Frontal cortex (tissue), 4 donors: ENCODE measurements at places on chromosomes 6 and 20. TPM values are rescaled to one million over a fixed set of nuclear protein-coding genes. Genes with fewer than 3 reads are reported as not detected.
A peak's percentile ranks its signal among the peaks of the same experiment; 100 is the strongest.

SLC24A3 gene
- 13.5 TPM for total RNA-seq

DNA sequence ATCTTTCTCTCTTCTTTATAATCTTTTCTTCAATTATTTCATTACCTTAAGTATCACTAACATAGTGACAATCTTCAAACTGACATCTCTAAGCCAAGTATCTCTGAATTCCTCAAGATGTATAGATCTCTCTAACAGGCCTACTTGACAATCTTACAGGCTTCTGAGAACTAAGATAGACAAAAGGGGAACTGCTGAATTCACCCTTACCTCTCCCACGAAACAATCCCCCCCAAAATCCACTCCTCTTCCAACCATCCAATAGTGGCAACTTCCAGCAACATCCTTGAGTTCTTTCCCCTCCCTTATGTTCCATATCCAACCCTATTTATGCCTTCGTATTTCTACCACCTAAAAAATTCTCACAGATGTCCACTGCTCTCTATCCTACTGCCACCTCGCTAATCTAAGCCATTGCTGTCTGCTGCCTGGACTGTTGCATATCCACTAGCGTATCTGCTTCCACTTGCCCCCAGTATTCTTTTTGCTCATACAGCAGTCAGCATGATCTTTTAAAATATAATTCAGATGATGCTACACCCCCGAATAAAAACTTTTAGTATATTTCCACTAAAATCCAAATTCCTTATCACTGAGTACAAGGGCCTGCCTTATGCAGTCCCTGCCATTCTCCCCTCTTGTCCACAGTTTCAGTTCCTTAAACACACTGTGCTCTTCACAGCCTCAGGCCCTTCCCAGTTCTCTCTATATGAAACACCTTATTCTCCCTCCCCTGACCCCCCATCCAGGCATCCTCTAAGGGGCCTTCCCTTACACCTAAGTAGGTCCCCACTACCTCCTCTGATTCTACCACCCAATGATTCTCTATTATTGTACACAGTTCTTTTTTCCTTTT, 8.0 kb downstream of the REPS1 start:
- no peak for DNase-seq

MYLK2 gene
- total RNA-seq = 0.82 TPM

DNA sequence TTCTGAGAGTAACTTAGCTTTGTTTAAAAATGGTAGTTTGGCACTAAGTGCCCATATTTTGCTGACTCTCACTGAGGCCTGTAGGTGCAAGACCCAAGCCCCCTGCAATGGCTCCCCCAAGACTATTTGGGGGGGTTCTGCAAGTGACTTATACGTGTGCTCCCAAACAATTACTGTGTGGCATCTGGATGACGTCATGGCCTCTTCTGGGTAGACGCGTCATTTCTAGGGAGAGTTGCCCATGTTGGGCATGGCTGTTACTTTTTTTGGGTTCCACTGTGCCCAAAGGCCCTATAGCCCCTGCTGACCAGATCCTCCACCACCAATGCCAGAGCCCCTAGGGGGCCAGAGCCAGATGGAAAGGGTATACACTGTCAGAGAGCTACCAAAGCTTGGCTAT, 110.3 kb upstream of the MYLIP start:
- DNase-seq = no peak

PACRG gene
- total RNA-seq = 7.3 TPM

ZBTB46 gene
- 22.4 TPM for total RNA-seq

DNA sequence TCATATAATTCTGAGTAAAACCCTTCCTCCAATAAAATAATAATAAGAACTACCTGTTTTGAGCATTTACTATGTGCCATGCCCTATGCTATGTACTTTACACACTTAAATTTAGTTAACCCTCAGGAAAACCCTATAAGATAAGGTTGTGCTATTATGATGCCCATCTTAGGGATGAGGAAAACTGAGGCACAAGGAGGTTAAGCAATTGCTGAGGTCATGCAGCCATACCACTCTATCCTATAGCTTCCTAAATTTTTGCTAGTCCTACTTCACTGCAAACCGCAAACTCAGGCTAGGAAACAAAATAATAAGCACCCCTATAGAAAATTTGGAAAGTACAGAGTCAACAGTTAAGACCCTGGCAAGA, 38.9 kb upstream of the GFOD1 start:
- DNase-seq = no peak

GRCh38 chr20:57594092-57594951, 25.9 kb downstream of the ZBP1 start:
- peak; percentile 74 for DNase-seq

- no peak for DNase-seq
Observed at GRCh38 chr20:38050686-38051085, 17.1 kb downstream of the RPRD1B start.

DNA sequence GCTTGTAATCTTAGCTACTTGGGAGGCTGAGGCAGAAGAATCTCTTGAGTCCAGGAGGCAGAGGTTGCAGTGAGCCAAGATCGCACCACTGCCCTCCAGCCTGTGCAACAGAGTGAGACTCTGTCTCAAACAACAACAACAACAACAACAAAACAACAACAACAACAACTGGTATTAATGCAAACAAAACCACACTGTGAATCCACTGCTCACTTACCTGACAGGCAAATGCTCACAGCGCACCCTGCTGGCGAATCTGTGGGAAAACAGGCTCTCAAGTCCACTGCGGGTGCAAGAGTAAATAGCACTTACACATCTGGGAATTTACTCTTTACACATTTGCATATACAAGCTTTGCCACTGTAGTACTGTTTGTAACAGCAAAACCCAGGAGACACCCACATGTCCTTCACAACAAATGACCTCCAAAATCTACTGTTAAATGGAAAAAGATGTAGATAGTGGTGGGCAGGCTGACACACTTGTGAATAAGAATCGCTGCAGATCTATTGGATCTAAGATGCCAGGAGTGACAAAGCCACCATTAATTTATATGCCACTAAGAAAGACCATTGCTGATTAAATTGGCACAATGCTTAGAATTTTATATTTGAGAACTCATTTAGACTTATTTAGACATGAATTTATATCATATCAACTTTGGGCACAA, 29.3 kb downstream of the NSFL1C start:
- peak; percentile 31 for DNase-seq

DNA sequence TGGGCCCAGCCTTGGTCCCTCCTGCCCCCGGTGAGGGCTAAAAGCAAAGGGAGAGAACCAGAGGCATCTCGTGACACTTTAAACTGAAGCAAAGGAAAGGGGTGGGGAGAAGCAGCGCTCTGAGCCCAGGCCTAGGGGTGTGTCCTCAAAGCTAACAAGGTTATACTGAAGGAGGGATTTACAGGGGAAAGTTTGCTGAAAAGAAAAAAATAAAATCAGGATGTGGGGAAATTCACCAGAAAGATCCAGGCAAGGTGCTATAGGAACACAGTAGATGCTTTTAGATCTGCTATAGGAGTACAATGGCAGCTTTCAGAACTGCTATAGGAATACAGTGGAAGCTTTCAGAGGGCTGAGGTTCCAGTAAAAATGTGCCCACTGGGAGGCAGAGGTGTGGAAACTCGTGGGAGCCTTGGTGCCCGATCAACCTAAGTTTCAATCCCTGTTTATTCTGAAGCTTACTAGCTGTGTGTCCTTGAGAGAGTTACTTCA, at the start of gene COL9A1:
Gene COL9A1, minus strand, starts transcription at position 51 of the 492 bp plus-strand sequence. CDS start 160 bp downstream, outside the sequence.
- DNase-seq = no peak

CD83 gene
- 23.6 TPM for total RNA-seq

DNA sequence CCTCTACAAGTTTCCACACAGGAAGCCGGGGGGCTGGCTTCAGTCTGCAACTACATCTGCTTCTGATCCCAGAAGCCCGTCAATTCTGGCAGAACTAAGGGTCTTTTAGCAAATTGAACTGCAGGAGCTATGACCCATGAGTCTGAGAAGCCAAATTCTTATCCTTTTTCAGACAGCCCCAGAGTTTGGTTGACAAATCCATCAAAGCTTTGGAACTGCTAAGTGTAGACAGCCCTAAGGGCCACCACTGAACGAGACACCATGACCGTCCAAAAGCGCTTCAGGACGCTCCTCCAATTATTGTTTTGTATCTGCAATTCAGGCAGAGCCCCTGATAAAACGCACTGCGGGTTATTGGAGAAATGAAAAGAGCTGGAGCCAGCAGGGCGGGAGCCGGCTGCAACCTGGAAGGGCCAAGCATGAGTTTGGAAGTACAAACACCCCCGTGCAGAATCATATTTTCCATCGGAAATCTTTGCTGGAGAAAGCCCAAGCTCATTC, 67.1 kb downstream of the GNAS-AS1 start:
- DNase-seq = no peak

CRIP3 gene
- total RNA-seq = 4.5 TPM

GRCh38 chr6:22194188-22194921, 102.5 kb downstream of the PRL start:
- DNase-seq = no peak

GRCh38 chr6:36038120-36038876, 10.7 kb downstream of the MAPK14 start:
- DNase-seq = no peak

DNA sequence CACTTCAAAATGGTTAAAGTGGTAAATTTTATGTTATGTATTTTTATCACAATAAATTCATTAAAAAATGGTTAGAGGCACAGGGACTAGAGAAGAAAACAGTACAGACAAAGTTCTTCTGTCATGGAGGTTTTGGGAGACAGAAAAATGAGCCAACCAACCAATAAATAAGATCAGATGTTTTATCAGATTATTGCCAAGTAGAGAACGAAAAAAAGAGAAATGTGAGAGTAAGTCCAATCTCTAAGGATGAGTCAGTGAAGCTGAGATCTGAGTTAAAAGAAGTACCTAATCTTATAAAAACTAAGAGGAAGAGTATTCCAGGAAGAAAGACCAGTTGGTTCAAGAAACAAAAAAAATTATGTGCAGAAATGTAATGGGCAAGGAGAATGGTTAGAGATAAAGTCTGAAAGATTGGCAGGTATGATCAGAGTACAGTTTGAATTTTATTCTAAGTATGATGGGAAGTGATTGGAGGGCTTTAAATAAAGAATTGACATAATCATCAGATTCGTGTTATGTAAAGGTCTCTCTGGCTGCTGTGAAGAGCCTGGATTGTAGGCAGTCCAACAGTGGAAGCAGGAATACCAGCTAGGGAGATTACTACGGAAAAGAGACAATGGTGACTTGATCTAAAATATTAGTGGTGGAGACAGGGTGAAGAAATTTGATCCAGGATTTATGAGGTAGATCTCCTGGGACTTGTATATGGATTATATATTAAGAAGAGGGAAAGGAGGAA, 79.6 kb downstream of the RCAN2 start:
- DNase-seq = no peak

FAM229B gene
- 24.1 TPM for total RNA-seq

- no peak for DNase-seq
Observed at GRCh38 chr20:1741309-1742048, 83.9 kb upstream of the SIRPG start.

BPIFA1 gene
- not detected for total RNA-seq

SDCBP2 gene
- 3.3 TPM for total RNA-seq

- no peak for DNase-seq
Observed at GRCh38 chr6:24356310-24356973, 1.4 kb downstream of the DCDC2 start.

- no peak for DNase-seq
Observed at GRCh38 chr6:29834564-29835436, 7.2 kb downstream of the HLA-G start.

PDE10A gene
- total RNA-seq = 126 TPM

GRCh38 chr6:71533939-71534379, 245.3 kb downstream of the OGFRL1 start:
- no peak for DNase-seq

GRCh38 chr6:28586962-28587745, 61.5 kb downstream of the GPX5 start:
- DNase-seq = no peak

DNA sequence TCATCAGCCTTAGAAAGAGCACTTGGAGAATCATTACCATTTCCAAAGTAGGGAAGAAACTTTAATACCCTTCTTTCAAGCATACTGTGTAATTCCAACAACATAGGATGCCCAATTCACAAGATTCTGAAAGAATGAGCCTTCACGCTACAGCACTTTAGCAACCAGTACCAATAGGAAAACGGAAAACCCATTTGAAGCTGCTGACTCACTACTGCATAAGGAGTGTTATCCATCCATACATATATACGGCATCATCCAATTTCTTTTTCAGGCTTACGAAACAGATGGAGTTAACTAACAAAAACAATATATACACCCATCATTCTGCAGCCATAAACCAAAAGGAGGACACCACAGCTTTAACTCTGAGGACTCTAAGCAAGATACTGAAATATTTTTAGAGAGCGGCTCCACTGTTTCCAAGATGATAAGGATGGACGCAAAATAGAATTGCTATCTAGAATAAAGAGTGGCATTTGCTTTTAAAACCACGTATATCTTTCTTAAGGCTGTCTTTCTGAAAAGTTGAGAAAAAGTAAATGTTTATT, 24.9 kb downstream of the FYN start:
- no peak for DNase-seq

- DNase-seq = no peak
Observed at GRCh38 chr20:52515877-52516276, 324.3 kb upstream of the ZFP64 start.

SUMO4 gene
- total RNA-seq = 2.4 TPM

HLA-DOA gene
- 0.82 TPM for total RNA-seq

- DNase-seq = no peak
Observed at GRCh38 chr6:141403827-141404226, 728.9 kb upstream of the GJE1 start.

DNA sequence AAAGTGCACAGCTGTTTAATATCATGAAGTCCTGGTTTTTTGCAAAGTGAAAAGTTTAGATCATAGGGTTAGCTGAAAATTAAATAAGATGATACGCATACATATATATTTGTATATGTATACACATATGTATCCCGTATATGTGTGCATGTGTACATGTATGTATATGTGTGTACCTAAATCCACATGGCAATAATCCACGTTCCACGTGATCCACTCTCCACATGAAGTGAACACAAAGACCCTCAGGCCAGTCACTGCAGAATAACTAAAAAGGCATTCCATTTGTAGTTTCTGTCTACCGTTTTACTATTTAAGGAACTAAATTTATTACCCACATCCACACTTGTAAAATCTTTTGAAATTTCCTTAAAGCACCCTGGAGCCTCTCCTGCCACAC, 294.9 kb downstream of the FOXA2 start:
- no peak for DNase-seq

OXT gene
- not detected for total RNA-seq

SLC13A3 gene
- 10.2 TPM for total RNA-seq

DNA sequence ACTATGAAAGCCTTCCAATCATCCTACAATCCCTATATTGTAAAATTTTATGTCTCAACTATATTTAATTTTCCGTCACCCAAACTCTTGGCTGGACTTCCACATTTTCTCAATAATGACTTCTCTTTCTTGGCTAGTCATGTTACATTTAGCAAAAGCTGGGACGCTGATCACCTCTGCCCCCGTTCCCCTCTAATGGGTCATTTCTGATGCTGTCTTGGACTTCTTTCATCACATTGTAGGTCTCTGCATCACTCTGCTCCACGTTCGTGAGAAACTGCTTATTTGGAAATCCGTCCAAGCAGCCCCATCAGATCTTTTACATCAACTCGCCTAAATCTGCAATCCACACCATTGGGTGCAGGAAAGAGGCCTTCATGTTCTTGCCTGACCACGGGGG, 203.8 kb downstream of the MYLK4 start:
- no peak for DNase-seq
